ENCODE measurements at places on chromosomes 5 and 9.

- DNase-seq, result no peak
These were observed 8.3 kb downstream of the BTF3 start for GRCh38 chr5:73506459-73506955.

DNA sequence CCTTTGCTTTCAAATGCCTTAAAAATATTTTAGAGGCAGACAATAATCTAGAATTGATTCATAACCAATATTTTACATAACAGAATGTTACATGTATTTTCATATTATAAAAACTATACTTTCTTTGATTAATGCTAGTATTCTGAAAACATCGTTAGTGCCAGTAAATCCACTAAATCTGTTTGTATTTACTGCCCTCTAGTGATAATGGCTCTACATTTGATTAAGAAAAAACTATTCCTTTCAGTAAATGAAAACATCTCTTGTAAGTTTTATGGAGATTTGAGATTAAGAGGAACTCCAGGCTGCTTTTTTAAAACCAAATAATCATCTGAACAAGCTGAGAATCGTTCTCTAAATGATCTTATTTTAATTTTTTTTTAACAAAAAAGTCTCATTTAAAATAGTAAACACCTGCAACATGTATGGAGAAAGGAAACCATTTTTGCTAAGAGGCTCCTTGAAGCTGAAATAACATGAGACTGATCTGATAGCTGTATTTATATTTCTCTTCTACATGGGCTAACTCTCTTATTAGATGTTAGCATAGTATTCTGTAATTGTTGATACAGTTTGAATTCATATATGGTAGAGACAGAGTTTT lies 424.7 kb downstream of the RAB3C start:
- DNase-seq, result no peak

- DNase-seq, result no peak
These were observed 47.1 kb downstream of the UGCG start for GRCh38 chr9:111943746-111944145.

GRCh38 chr9:106621313-106622163 lies 241.4 kb upstream of the ZNF462 start:
- DNase-seq, result no peak

DNA sequence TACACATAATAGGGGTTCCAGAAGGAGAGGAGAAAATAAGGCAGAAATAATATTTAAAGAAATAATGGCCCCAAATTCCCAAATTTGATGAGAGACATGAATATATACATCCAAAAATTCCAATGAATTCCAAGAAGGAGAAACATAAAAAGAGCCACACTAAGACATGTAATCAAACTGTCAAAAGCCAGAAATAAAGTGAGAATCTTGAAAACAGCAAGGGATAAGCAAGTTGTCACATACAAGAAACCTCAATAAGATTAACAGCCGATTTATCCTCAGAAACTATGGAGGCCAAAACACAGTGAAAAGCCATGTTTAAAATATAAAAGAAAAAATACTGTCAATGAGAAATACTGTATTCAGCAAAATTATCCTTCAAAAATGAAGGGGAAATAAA lies 14.5 kb downstream of the CATSPER3 start:
- DNase-seq, result no peak

- no peak for DNase-seq
These were observed 53.9 kb upstream of the HMHB1 start for GRCh38 chr5:143758015-143758414.

DNA sequence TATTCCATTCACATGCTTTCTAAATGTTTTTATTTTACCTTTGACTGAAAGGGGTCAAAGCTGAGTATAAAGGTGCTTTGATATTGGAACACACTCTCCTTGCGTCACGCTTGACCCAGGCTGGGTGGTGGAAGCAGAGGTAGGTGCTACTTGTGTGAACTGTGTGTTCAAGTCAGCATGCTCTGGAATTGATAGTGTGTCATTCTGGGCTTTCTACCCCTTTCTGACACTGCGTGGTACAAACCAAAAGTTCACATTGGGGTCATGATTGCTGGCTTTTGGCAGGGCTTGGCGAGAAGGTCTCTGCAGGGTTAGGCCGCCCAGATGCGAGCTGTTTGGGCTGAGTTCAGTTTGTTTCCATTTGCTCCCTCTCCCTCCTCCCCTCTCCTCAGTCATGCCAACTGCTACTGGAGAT lies 131.8 kb downstream of the ADAMTSL1 start:
- DNase-seq, result no peak

- no peak for DNase-seq
These were observed 30.6 kb downstream of the ANKRD55 start for GRCh38 chr5:56202483-56202882.

- DNase-seq, result peak; percentile 5
These were observed 49.2 kb downstream of the TIMD4 start for GRCh38 chr5:156913719-156914370.

DNA sequence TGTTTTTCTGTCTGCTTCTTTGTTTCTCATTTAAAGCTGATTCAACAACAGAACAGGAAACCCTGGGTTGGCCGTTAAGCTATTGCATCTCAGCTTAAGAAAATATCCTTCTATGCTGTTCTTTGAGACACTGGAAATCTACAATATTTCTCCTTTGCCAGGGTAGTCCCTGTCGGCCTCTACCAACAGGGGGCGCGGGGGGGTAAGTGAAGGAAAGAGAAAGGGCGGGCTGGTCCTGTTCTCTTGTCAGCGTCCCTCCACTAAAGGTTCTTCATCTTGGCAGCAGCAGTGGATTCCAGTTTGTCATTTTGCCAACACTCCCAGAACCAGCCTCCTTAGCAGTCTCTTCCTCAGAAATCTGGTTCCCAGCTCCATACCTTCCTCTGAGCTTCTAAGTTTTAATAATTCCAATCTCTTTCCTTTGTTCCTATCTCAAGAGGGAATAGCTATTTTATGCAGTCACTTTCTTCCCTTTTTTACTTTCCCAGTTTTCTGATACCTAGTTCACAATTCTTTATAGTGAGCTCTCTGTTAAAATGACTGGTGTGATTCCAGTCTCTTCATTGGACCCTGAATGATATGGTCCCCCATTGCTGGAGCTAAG lies 222.3 kb downstream of the GLIS3 start:
- DNase-seq, result no peak

DNA sequence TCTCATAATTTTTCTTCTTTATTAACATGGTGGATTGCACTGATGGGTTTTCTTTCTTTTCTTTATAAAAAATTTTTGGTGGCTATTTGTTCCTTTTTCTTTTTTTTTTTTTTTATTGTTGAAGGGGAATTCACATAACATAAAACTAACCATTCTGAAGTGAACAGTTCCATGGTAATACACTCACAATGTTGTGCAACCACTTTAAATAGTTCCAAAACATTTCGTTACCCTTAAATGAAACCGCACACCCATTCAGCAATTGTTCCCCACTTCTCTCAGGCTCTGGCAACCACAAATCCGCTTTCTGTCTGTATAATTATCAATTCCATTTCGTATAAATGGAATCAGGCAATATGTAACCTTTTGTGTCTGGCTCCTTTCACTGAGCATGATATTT lies 11.7 kb upstream of the SETX start:
- DNase-seq, result no peak

DNA sequence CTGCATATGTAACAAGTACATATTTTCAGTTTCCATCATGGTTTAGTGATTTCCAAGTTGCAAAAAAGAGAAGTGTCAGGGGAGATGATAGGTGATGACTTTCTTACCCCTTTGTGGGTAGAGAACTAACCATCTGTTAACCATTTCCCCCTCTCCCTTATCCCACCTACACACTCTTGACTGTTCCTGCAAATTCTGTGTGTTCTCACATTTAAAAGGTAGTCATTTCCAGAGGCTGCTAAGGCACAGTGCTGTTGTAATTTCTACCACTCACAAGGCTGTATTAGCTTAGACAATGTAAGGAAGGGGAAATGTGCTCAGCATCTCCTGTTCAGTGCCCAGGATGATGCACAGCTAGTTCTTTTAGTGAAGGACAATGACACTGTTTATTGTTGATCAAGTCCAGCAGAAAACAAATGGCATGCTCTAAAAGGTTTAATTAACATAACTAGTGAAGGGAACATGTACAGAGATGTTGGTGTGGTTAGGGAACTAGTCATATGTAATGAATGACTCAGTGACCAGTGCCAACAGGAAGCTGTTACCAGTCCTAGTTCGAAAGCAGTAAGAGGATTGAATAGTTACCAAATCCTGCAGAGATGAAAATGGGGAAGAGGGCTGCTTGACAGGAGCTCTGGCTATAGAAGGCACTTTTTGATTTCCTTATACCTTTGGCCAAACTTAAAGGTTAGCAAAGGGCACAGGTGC lies 165.1 kb downstream of the PLK2 start:
- no peak for DNase-seq

GRCh38 chr9:95511952-95512708 lies 4.6 kb downstream of the PTCH1 start:
- no peak for DNase-seq

DNA sequence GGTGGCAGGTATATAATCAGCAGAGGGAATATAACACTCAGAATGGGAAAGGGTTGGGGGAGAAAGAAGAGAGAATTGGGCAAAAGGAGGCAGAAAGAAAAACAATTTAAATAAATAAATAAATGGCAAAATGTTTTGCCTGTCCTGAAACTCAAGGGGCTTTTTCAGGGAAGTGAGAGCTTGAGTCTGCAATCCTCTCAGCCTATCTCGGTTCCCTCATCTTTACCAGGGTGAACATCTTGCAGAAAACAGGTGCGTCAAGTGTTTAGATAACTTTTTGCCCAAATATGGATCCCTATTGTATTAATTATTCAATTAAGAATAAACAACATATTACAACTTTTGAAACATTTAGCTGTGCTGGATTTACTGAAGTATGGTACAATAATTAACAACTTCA lies 343.0 kb upstream of the EDIL3 start:
- no peak for DNase-seq

DNA sequence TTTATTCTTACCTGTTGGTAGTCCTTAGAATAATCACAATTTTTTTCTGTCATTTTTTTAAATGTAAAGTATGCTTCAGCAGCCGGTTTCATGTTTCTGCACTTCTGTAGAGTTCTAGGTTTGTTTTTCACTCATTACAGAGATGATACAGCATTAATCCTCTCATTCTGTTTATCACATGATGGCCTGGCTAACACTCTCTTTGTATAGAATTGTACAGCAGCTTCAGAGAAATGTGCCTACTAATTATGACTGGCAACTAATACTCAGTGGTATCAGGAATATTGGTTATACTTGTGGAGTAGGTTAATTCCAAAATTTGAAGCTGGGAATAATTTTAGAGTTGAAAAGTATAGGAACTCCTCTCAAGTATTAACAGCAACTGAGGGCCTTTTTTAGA lies 192.9 kb upstream of the OTULINL start:
- no peak for DNase-seq

DNA sequence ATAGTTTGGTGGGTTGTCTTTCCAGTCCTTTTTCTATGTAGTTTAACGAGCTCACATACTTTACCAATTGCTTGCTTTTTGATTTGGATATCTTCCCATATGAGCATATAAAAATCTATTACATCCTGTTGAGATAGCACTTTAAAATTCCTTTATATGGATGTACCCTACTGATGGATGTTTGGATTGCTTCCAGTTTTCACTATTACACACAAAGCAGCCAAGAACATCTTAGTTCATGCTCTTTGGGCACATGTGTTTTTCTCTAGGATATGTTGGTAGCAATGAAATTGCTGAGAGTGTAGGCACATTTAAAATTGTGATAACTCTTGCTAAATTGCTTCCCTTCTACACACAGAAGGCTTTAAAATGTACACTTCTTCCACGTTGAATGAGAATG lies 56.1 kb upstream of the NTRK2 start:
- no peak for DNase-seq

DNA sequence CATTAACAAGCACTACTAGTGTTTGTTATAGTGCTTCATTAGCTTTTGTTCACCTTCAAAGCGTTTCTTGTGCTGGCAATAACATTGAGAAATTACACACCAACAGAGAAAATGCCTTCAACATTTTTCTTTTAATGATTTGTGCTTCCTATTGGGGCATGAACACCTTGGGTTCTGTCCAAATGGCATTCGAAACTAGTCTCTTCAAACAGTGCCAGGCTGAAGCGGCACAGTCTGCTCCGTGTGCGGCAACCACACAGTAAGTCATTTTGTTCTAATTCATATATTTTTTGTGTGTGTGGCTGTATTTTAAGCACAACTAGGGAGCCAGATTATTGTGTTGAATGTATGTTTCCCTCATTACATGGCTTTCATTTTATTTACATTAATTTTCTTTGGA lies 414.7 kb upstream of the SGCD start:
- DNase-seq, result no peak

GRCh38 chr9:32866273-32866672 lies 82.9 kb downstream of the TMEM215 start:
- DNase-seq, result no peak

- no peak for DNase-seq
These were observed 125.9 kb downstream of the GADD45G start for GRCh38 chr9:89730715-89731114.

- no peak for DNase-seq
These were observed 616.0 kb upstream of the EDIL3 start for GRCh38 chr5:85000671-85001070.

- DNase-seq, result no peak
These were observed 272.3 kb downstream of the MRPS30 start for GRCh38 chr5:45081082-45081481.

- DNase-seq, result no peak
These were observed 149.2 kb downstream of the LRRC70 start for GRCh38 chr5:62727861-62728260.

- DNase-seq, result no peak
These were observed 7.9 kb upstream of the FOXE1 start for GRCh38 chr9:97845130-97845529.

GRCh38 chr5:177454397-177455035 lies 7.9 kb downstream of the PRR7 start:
- DNase-seq, result peak; percentile 92

DNA sequence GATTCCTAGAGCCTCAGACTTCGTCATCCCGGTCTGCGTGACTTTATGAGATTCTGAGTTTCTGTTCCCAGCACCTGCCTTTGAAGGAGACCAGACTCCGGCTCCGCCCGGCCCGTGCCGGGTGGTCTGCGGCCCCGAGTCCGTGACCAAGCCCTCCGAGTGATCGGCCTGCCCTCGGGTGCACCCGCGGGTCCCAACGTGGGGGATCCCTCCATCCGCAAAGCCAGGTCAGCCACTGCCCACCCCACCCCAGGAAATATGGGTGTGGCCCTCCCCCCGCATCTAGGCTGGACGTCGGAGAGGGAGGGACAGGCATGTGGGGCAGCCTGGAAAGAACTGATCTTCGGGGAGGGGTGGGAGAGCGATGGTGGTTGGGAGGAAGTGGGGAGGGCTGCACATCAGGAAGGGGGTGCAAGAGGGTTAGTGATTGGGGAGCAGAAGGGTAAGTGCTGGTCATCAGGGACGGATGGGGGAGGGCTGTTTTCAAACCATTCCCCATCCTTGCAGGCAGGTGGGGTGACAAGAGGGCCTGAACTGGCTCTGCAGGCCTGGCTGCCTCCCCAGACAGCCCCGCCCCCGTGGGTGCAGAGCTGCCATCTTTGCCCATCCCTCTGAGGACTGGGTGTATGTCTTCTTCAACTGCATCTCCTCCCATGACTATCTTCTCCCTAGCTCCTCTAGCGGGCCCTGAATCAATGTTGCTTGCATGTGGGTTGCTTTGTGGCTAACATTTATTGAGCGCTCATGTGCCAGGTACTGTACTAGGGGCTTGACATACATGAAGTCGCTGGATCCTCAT lies 747 bp downstream of the LRSAM1 start:
- DNase-seq, result no peak

GRCh38 chr9:38208206-38208901 lies 139.3 kb upstream of the SHB start:
- no peak for DNase-seq
